ENCODE measurements at places on chromosomes 4 and X.

GRCh38 chrX:103170216-103170615, 44.7 kb upstream of the BEX4 start:
- DNase-seq, result no peak

DNA sequence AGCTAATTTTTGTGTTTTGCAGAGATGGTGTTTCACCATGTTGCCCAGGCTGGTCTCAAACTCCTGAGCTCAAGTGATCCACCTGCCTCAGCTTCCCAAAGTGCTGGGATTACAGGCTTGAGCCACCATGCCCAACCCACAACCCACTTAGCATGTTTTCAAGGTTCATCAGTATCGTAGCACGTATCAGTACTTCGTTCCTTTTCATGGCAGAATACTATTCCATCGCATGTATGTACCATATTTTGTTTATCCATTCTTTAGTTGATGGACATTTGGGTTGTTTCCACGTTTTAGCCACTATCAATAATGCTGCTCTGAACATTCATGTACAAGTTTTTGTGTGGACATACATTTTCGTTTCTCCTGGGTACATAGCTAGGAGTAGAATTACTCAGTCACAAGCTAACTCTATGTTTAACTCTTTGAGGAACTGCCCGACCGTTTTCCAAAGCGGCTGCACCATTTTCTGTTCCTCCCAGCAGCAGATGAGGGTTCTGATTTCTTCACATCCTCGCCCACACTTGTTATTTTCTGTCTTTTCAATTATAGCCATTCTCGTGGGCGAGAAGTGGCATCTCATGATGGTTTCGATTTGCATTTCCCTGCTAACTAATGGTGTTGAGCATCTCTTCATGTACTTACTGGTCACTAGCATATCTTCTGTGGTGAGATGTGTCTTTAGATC, 32.5 kb downstream of the MAN2B2 start:
- DNase-seq, result no peak

- DNase-seq, result no peak
Observed at GRCh38 chrX:148659481-148659880, 159.1 kb downstream of the AFF2 start.

GRCh38 chr4:72954811-72955210, 114.7 kb downstream of the COX18 start:
- DNase-seq, result no peak

DNA sequence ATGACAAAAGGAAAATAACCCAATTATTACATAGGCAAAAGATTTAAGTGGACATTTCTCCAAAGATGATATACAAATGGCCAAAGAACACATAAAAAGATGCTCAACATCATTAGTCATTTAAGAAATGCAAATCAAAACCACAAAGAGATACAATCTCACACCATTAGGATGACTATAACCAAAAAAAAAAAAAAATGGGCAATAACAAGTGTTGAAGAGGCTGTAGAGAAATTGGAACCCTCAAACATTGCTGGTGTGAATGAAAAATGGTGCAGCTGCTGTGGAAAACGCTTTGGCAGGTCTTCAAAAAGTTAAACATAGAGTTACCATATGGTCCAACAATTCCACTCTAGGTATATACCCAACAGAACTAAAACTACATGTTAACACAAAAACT, 5.6 kb upstream of the PRDX4 start:
- DNase-seq, result no peak

- no peak for DNase-seq
Observed at GRCh38 chrX:151000861-151001331, 17.8 kb downstream of the HMGB3 start.

GRCh38 chr4:143017210-143017609, 167.5 kb upstream of the USP38 start:
- no peak for DNase-seq

- no peak for DNase-seq
Observed at GRCh38 chr4:1784395-1784788, 8.7 kb upstream of the FGFR3 start.

- DNase-seq, result no peak
Observed at GRCh38 chrX:47933946-47934345, 69.8 kb downstream of the ZNF182 start.

DNA sequence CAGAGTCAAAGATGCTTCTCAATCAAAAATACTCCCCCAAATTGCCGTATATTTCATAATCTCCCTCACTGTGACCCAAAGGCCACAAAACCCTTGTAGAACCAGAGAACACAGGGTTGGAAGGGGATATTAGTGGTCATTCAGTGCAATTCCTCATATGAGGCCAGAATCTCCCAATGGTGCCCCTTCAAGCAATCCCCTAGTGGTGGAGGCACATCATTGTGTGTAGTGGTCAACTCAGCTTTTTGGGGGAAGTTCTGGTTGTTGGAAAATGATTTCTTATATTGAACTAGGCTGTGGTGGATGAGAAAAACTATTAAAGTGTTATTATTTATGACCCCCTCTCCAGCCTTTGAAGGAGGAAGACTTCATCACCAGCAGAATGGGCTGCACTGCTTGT, 17.6 kb upstream of the BOD1L1 start:
- no peak for DNase-seq

- DNase-seq, result no peak
Observed at GRCh38 chrX:94256396-94256795, 582.4 kb downstream of the FAM133A start.

DNA sequence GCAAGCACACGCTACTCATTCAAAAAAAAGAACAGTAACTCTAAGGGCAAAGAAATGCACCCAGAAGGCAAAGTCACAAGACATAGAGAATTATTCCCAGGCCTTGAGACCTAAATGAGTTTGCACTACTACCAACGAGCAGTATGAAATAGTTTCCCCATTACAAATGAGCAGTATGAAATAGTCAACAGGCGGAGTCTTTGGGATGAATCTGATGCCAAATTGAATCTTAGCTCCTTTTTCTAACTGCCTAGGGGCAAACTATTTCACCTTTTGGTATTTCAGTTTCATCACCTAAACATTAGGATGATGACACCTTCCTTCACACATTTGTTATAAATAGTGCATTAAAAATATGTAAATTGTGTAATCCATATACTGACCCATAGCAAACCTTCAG, 213.0 kb upstream of the FAT4 start:
- no peak for DNase-seq

DNA sequence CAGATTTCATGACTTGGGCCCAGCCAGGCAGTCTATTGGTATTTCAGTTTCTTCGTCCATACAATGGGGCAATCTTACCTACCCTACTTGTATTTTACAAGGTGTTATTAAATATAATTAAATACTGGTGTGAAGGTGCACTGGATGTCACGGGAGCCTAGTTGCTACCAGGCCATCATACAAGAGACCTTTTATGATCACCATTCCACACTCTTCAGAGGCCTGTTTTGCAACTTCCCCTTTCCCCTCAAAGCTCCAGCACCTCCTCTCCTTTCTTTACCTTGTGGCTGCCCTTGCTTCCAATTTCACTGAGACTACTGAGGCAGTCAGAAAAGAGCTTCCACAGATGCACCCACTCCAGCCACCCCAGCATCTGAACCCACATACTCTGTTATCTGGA, 93.8 kb upstream of the HELT start:
- no peak for DNase-seq

GRCh38 chr4:92249541-92249940, 54.2 kb upstream of the GRID2 start:
- no peak for DNase-seq

- DNase-seq, result no peak
Observed at GRCh38 chr4:38202242-38202641, 242.0 kb downstream of the PTTG2 start.

DNA sequence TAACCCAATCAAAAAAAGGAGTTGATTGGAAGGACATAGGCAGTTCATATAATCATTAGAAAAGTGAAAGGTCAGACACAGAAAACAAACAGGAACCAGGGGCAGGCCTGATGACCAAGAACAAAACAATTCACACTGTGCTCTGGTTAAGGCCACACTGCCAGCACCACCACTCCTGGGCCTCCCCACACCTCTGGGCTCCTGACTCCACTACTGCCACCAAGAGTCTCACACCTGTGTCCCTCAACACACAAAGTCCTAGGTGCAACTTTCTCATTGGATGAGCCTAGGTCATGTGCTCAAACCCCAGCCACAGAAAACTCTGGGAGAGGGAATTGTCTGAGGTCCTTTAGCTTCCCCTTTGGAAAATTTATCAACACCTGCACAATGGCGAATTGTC, 11.1 kb upstream of the FAM9C start:
- DNase-seq, result no peak

GRCh38 chr4:88353324-88353723, 25.3 kb upstream of the HERC6 start:
- no peak for DNase-seq

DNA sequence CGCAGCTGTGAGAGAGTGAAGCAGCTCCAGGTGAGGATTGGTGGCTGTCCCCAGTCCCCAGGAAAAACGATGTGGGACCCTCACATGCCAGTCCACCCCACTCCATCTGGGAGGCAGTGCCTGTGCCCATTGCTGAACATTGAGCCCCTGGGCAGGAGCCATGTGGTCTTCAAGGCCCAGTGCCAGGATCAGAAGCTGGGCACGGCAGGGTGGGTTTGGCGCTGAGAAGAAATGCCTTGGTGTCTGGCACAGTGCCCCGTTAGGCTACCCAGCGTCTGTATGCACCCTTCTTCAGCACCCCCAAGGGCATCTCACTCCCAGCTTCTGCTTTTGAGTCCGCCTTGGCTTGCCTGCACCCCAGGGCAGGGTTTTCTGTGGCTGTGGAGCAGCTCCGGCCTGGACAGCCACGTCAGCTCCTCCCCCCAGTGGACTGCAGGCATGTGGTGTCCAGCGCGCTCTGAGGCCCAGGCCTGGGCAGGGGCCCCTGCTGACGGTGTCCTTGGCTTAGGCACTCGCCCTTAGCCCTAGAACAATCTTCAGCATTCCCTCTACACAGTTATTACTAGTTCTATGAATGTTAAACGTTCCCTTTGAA, 28.6 kb downstream of the RGS12 start:
- DNase-seq, result no peak

DNA sequence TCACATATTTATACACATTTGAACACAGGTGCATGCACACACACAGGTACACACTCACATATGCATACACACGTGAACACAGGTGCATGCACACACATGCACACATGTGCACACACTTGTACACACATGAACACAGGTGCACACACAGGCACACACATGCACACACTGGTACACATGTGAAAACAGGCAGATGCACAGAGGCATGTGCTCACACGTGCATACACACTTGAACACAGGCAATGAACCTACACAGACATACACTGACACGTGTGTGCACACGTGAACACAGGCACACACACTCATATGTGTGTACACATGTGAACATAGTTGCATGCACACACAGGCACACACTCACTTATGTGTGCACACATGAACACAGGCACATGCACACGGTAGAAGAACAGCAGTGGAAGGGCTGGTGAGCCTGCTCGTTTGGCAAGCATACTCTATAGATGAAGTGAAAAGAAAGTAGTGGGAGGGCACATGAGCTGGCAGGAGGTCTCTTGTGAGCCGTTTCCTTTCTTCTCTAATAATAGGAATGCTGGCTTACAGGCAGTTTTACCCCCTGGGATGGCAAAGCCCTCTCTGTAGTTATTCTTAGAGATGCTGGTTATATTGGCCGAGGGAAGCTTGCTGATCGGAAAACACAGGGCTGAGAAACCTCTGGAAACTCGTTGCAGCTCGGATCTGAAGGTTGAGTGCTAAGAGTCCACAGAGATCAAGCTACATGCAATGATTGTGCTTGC, 279.6 kb upstream of the CLNK start:
- no peak for DNase-seq

DNA sequence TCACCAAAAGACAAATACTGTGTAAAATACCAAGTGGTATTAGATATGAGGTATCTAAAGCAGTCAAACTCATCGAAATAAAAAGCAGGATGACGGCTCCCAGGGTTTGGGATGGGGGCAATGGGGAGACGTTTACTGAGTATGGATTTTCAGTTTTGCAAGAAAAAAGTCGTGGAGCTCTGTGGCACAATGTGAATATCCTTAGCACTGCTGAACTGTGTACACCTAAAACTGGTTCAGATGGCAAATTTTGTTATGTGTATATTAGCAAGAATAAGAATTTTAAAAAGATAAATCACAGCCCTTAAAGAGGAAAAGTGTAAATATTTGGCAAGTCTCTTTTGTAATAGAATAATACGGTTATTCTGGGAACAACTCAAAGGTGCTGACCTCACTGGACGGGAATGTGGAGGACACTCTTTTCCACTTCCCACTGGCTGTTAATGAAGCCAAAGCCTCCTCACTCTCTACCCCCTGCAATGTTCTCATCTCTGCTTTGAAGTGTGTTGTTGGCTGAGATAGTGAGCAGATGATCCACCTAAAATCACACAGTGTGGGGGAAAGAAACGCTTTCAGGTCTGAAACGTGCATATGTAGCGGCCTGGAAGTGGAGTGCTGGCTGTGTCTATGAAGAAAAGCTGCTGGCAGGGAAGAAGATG, 49.2 kb downstream of the SEL1L3 start:
- DNase-seq, result no peak

GRCh38 chr4:185837415-185838103, 25.6 kb upstream of the SORBS2 start:
- no peak for DNase-seq

GRCh38 chrX:7485061-7485460, 337.1 kb upstream of the PUDP start:
- DNase-seq, result no peak

- no peak for DNase-seq
Observed at GRCh38 chrX:112011376-112011775, 71.2 kb downstream of the TRPC5 start.

GRCh38 chrX:130498653-130499274, 97.0 kb downstream of the RBMX2 start:
- DNase-seq, result no peak

DNA sequence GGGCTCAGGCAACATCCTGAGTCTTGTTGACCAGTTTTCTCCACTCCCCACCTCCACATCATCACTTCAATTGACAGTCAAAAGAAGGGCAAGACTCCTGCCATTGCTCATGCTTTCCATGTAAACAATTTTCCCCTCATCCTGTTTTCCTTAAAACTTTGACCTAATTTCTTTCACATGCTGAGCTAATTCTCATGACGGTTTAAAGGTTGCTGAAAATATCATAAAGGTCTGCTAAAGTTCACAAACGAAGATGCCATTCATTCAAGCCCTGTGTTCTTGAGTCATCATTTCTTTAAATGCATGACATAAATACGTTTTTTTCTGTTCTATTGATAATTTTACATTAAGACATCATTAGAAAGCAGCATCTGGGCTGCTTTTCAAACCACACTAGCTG, 353.9 kb downstream of the NKX6-1 start:
- DNase-seq, result no peak

DNA sequence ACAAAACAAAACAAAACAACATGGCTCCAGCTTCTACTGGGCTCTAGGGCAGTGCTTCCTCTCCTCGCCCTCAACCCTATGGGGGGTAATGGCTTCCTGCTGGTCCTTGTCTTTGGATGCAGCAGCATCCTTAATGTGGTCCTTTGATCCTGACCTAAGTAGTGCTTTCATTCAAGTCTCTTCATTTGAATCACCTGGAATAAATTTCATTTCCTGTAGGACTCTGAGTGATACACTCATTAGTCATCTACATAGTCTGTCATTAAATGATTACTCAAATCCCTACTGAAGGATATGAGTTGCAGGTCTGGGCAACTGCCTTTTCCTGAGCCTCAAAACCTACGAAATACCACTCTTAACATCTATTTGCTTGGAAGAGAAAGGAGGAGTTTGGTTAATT, 54.5 kb downstream of the RHOH start:
- DNase-seq, result no peak

- DNase-seq, result no peak
Observed at GRCh38 chr4:80532674-80533333, 197.3 kb downstream of the CFAP299 start.

GRCh38 chrX:97016106-97016505, 132.4 kb downstream of the RPA4 start:
- DNase-seq, result no peak

GRCh38 chr4:89823416-89823815, 13.5 kb downstream of the SNCA start:
- DNase-seq, result no peak

All from stimulated activated CD8-positive, alpha-beta memory T cell treated with anti-CD3 and anti-CD28 coated beads, Interleukin-7, amount 100 ng/mL, for 24 hours (primary cell).